WTC11 (cell line): ENCODE measurements at places on chromosomes 13 and 19.

DNA sequence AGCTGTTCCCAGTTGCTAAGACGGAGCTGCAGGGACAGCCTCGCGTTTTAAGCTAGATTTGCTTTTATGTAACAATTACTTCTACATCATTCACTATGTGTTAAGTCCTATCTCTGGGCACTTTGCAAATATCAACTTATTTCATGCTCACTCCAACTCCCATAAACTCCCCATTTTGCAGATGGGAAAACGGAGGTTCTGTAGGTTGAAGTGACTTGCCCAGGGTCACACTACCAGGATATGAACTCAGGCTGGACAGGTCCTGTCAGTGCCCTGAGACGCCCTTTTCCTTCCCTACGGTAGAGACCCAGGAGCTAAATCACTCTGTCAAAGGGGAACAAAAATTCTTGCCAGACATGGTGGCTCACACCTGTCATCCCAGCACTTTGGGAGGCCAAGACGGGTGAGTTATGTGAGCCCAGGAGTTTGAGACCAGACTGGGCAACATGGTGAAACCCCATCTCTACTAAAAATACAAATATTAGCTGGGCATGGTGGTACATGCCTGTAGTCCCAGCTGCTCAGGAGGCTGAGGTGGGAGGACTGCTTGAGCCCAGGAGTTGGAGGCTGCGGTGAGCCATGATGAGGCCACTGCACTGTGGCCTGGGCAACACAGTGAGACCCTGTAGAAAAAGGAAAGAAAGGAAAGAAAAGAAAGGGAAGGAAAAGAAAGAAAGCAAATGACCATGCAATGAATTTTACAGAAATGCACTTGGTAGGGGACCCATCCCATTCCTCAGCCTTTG is 14.5 kb upstream of the NFIC start:
- no peak for DNase-seq

- no peak for DNase-seq
Observed at GRCh38 chr13:31408927-31409326, 209.2 kb downstream of the B3GLCT start.

DNA sequence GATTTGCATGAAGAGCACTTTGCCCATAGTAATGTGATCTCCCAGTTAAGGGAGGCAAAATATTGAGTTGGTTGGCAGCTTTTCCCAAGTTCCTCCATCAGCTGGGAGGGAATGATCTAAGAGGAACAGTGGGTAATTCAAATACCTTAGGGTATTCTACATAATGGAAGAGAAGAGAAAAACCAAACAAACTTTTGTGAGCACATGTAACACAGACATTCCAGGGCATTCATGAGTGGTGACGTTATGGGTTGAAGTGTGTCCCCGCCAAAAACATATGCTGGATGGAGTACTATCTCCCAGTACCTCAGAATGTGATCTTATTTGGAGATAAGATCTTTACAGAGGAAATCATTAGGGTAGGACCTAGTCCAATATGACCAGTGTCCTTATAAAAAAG is 220.1 kb downstream of the FOXO1 start:
- no peak for DNase-seq

DNA sequence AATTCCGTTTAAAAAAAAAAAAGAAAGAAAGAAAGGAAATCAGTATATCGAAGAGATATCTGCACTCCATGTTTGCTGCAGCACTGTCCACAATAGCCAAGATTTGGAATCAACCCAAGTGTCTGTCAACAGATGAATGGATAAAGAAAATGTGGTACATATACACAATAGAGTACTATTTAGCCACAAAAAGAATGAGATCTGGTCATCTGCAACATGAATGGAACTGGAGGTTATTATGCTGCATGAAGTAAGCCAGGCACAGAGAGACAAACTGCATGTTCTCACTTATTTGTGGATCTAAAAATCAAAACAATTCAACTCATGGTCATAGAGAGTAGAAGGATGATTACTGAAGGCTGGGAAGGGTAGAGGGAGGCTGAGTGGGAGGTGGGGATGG is 16.3 kb downstream of the ZNF565 start:
- no peak for DNase-seq

GRCh38 chr19:40908976-40909375 is 26.9 kb upstream of the CYP2A7 start:
- DNase-seq: no peak

GRCh38 chr13:60577761-60578160 is 180.7 kb downstream of the TDRD3 start:
- DNase-seq: no peak

GRCh38 chr13:32019612-32020233 is 11.9 kb upstream of the FRY start:
- DNase-seq: peak; percentile 58

- no peak for DNase-seq
Observed at GRCh38 chr13:41012536-41012935, 6.6 kb downstream of the ELF1 start.

- DNase-seq: no peak
Observed at GRCh38 chr19:46931202-46931601, 70.4 kb downstream of the ARHGAP35 start.

- no peak for DNase-seq
Observed at GRCh38 chr13:45219938-45220375, 19.1 kb upstream of the KCTD4 start.

GRCh38 chr19:55678121-55678671 is 3.2 kb downstream of the EPN1 start:
- DNase-seq: no peak

DNA sequence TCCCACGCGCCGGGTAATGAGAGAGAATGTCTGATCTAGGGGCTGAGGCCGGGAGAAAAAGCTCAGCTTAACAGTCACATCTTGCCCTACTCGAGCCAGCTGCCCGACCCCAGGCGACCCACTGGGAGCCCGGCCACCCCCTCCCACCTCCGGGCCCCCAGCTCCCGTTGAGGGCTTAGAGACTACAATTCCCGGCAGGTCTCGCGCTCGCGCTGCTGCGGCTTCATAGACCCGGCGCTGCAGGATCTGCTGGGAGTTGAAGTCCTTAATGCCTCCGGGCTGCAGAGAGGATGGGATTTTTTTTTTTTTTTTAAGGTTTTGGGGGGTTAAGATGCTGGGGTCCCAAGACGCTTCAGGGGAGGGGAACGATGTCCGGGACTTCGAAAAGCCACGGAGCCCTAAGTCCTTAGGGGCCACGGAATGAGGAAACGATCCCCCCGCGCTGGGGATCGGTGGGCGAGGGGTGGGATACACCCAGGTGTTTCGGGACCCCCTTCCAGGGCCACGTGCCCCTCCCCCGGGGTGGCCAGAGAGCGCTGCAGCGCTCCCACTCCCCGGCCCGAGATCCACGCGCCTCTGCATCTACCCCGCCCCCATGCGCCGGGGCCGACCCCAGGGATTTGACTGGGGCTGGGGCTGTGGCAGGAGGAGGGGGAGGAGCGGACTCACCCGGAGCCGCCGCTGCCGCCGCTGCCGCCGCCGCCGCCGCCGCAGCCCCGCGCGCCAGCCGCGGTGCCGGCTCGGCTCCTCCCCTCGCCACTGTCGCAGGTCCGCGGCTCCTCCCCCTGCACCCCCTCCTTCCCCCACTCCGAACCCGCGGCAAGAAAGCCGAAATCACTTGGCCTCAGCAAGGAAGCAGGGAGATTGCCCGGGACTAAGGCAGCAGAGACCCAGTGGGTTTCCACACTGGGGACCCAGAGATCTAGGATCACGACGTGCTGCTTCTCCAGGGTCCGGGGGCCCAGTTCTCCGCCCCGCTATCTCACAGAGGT is at the start of gene SYT3:
TSS of gene SYT3 (minus strand) at position 761 of the 992 bp plus-strand sequence. CDS start 2,470 bp downstream, outside the sequence.
- peak; percentile 83 for DNase-seq

DNA sequence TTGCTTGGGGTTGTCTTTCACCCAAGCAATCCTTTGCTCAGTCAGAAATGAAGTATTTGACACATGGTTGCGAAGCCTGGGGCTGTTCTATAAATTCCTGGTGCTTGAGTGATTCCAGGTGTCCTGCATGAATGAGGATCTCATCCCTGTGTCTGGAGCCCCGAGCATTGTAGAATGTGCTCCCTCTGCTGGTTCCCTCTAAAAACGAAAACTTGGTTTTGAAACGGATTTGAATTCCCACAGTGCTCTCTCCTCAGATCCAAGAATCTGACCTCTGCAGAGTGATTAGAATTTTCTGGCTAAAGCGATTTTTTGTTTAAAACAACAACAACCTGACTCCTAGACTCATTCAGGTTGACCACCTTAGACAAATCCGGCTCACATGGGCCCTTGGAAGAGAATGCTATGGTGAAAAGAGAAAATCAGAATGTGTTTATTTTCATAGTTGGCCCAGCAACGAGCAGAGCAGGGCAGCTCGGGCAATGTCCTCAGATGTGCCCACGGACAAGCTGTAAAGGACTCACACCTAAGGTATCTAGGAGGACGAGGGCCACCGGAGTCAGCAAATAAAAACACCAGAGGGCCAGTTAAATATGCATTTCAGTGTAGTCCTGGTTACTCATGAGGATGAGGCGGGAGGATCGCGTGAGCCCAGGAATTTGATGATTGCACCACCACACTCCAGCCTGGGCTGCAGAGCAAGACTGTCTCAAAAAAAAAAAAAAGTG is 8.7 kb upstream of the ATP12A start:
- DNase-seq: peak; percentile 35

GRCh38 chr19:17337675-17338432 is 501 bp downstream of the GTPBP3 start:
- DNase-seq: peak; percentile 48

DNA sequence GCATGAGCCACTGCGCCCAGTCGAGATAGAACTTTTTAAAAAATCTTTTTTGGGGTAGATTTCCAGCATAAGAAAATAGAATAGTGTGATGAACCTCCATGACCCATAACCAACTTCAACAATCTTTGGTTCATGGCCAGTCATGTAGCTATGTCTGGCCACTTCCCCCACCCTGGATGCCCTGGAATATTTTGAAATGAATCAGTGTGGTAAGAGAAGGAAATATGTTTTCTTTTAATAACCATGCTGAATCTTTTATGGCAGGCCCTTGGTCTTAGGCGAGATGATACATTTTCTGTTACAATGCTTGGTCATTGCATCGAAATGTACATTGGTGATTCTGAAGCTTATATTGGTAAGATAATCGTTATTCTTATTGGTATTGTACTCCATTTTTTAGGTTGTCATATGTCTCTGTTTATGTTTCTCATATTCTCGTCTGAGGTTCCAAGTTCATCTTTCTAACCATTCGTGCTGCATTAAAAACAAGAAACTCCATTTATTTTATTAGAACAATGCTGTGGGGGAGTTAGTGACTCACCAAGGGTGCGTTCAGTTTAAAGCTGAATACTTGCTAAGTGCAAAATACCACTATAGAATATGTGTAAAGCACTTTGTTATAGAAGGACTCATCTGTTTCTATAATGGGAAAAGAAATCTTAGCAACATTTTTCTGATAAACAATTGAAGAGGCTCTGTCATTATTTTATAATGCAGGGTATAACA is 16.4 kb upstream of the UPF3A start:
- DNase-seq: no peak

DNA sequence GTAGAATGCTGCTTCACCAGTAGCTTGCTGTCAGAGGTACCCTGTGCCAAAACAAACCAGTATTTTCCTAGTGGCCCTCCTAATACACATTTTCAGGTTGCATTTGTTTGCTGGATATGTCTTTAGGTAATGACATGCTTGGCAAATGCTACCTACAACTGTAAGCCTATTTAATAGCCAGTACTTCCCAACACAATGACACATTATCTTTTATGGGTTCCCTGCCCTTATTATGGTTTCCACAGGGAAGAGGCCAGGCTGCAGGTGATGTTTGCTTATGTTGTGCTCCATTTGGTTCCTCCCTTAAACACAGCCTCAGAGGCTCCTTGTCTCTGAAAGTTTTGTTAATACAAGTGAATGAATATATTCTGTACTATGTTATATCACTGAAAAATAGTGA is 24.7 kb downstream of the FRY start:
- no peak for DNase-seq

DNA sequence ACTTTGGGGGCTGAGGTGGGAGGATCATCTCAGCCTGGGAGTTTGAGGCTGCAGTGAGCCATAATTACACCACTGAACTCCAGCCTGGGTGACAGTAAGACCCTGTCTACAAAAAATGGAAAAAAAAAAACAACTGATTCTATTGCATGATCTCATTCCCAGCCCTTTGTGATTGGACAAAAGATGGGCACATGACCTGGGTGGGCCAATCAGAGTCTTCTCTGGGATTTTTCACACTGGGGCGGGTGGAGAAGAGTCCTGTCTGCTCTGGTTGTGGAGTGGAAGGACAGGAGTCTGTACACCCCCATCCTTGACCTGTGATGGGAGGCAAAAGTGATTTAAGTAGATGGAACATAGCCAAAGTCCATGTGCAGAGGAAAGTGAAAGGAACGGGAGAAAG is 170.5 kb downstream of the UQCRFS1 start:
- no peak for DNase-seq

GRCh38 chr19:15178629-15179308 is 22.0 kb downstream of the NOTCH3 start:
- DNase-seq: peak; percentile 65

GRCh38 chr19:16778796-16779411 is 50.3 kb upstream of the SIN3B start:
- DNase-seq: peak; percentile 82

- DNase-seq: no peak
Observed at GRCh38 chr13:103557878-103558277, 491.7 kb upstream of the SLC10A2 start.

DNA sequence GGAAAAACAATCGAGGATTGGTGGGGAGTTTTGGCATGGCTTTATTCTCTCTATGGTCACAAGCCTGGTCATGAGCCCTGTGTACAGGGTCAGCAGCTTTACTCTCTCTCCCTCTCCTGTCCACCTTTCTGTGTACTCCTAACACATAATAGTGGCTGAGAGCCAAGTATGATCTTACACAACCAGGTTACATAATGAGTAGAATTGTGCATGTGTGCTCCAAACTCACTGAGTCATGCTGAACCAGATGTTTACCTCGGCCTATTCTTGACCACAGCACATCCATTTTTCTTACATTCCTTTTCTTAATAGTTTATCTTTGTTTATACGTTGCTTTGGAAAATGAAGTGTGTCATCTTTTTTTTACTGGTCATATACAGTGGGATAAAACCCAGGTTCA is 53.1 kb downstream of the ZNF254 start:
- no peak for DNase-seq

GRCh38 chr19:13799669-13800068 is 4.4 kb downstream of the ZSWIM4 start:
- DNase-seq: no peak

GRCh38 chr19:44818466-44819031 is 9.6 kb downstream of the BCAM start:
- DNase-seq: no peak

DNA sequence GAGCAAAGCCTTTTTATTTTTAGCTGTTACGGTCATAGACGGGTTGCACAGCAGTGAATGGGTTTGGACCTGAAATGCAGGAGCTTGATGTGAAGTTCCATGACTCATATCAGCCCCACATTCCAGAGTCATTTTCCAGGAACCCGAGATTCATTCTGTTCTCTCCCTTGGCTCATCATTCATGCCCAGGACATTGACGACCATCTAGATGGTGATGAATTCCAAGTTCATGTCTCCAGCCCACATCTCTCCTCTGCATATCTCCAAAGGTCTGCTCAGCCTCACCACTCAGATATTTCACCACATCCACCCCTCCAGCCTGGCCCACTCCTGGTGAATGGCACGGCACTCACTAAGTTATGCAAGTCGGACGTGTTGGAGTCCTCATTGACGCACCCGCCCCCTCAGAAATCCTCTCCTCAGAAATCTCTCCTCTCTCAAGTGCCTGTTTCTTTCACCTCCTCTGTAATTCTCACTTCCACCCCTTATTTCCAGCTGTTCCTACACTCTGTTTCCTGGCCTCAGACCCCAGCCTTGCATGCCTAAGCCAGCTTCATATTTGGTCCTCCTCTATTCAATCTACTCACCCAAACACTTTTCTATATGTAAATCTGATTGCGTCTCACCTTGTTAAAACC is 83.1 kb downstream of the ALOX5AP start:
- no peak for DNase-seq

GRCh38 chr19:4768934-4769777 is 22.4 kb upstream of the FEM1A start:
- DNase-seq: peak; percentile 95
